HCT116 (cell line): ENCODE measurements at places on chromosomes 7 and 10. TPM values are rescaled to one million over a fixed set of nuclear protein-coding genes. Genes with fewer than 3 reads are reported as not detected.

MMP21 gene
- not detected for total RNA-seq

OR6V1 gene
- not detected for total RNA-seq

CTBP2 gene
- total RNA-seq: 144 TPM

DGKI gene
- 0.15 TPM for total RNA-seq

GRCh38 chr7:20745702-20746101, 41.0 kb downstream of the SP8 start:
- H3K27me3 ChIP-seq: no peaks in the 10 kb centered on the region
- no peaks in the 10 kb centered on the region for H3K36me3 ChIP-seq
- H3K27ac ChIP-seq: no peak overlapping the region
- H3K4me3 ChIP-seq: no peak overlapping the region

GRCh38 chr10:110753462-110753861, 109.3 kb downstream of the RBM20 start:
- H3K27me3 ChIP-seq: peaks cover 5% of the 10 kb centered on the region; the same call in 1 of the 2 replicates
- H3K4me1 ChIP-seq: no peaks in the 10 kb centered on the region
- DNase-seq: no peak
- no peak overlapping the region for H3K27ac ChIP-seq
- no peak overlapping the region for H3K4me3 ChIP-seq
- no peaks in the 10 kb centered on the region for H3K36me3 ChIP-seq

DNA sequence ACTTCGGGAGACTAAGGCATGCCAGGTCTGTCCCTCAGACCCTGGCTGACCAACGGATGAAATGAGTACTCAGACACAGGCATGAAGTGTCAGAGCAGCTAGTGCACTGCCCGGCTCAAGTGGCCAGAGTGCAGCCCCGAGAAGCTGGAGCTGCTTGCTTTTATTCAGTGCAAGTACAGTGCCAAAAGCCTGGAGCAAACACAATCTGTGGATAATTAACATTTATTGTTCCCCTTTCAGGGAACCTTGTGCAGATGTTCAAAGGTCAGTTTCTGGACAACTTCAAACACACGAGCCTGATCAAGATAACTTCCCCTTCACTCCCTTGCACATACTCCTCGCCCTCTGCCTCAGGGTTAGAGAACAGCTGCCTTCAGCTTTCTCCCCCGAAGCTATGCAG, 7.9 kb upstream of the ATE1 start:
- H3K4me1 ChIP-seq: no peaks in the 10 kb centered on the region
- no peak overlapping the region for H3K27ac ChIP-seq
- H3K4me3 ChIP-seq: no peak overlapping the region

DNA sequence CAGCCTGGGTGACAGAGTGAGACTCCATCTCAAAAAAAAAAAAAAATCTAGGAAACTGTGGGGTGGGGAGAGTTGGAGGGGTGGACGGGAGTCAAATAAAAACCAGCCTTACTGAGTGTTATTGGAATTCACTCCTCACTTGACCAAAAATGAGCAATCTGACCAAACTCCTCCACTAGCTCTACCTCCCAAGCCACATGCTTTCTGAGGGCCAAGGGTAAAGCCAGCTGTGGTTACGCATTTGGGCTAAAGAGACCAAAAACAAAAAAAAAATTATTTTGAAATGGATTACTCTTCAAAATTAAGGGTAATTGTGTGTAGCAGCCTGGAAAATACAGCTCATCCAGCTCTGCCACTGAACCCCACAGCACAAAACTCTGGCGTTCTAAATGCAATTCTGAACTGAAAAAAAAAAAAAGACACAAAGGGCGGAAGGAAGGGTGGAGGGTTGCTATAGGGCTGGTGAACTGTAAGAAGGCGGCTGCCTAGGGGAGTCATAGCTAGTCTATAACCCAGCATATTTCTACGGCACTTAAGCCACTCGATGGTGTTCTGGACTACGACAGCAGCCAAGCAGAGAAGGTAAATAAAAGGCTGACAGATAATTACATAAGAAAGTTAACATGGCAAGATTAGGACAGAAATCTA, 7.8 kb downstream of the ELMO1 start:
- H3K4me3 ChIP-seq: no peak overlapping the region
- no peak for DNase-seq
- no peaks in the 10 kb centered on the region; the same call in none of the 2 replicates for H3K27me3 ChIP-seq
- no peaks in the 10 kb centered on the region for H3K36me3 ChIP-seq
- H3K4me1 ChIP-seq: no peaks in the 10 kb centered on the region
- no peak overlapping the region for H3K27ac ChIP-seq

GRCh38 chr7:105202616-105203015, 186.1 kb downstream of the SRPK2 start:
- no peak overlapping the region for H3K4me3 ChIP-seq
- H3K36me3 ChIP-seq: no peaks in the 10 kb centered on the region
- DNase-seq: no peak
- no peaks in the 10 kb centered on the region for H3K4me1 ChIP-seq

- no peak for DNase-seq
- H3K27ac ChIP-seq: no peak overlapping the region
- no peaks in the 10 kb centered on the region for H3K4me1 ChIP-seq
- H3K36me3 ChIP-seq: no peaks in the 10 kb centered on the region
These were observed 274.8 kb downstream of the SFMBT2 start for GRCh38 chr10:7136016-7136415.

- H3K27ac ChIP-seq: no peak overlapping the region
- H3K4me3 ChIP-seq: no peak overlapping the region
- H3K36me3 ChIP-seq: no peaks in the 10 kb centered on the region
- H3K4me1 ChIP-seq: peaks cover 11% of the 10 kb centered on the region
- DNase-seq: no peak
- no peaks in the 10 kb centered on the region for H3K27me3 ChIP-seq
These were observed 123.5 kb downstream of the KMT2C start for GRCh38 chr7:152312316-152312715.

GRCh38 chr10:13219685-13220670, 14.2 kb downstream of the UCMA start:
- H3K27ac ChIP-seq: no peak overlapping the region
- no peaks in the 10 kb centered on the region for H3K36me3 ChIP-seq
- no peaks in the 10 kb centered on the region for H3K27me3 ChIP-seq
- H3K4me1 ChIP-seq: peaks cover 11% of the 10 kb centered on the region

- H3K4me1 ChIP-seq: peaks cover 54% of the 10 kb centered on the region
- H3K4me3 ChIP-seq: peak overlapping the region; percentile 87
- H3K36me3 ChIP-seq: no peaks in the 10 kb centered on the region
- DNase-seq: no peak
- peak overlapping the region; percentile 98 for H3K27ac ChIP-seq
- no peaks in the 10 kb centered on the region for H3K27me3 ChIP-seq
These were observed 382 bp upstream of the MBLAC1 start for GRCh38 chr7:100126239-100126930.
